ENCODE measurements at places on chromosomes 12 and 14. TPM values are rescaled to one million over a fixed set of nuclear protein-coding genes. Genes with fewer than 3 reads are reported as not detected.

The BDKRB2 gene
- total RNA-seq: 4.6 TPM

The POTEM gene
- not detected for total RNA-seq

The BCL7A gene
- 12.2 TPM for total RNA-seq

The IRAK3 gene
- 39.7 TPM for total RNA-seq

DNA sequence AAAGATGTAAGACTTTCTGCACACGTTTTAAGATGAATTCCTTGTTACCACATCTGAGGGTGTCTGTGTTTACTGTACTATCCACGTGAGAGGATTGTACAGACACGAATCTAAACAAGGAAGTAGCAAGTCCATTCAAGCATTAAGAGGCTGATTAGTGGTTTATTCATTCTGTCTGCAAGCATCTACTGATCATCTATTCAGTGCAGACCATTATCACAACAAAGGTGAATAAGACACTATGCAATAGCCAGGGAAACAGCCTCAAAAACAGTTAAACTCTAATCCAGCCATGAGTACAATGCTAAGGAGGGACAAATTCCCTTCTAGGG is 111.6 kb upstream of the PZP start:
- DNase-seq: no peak

DNA sequence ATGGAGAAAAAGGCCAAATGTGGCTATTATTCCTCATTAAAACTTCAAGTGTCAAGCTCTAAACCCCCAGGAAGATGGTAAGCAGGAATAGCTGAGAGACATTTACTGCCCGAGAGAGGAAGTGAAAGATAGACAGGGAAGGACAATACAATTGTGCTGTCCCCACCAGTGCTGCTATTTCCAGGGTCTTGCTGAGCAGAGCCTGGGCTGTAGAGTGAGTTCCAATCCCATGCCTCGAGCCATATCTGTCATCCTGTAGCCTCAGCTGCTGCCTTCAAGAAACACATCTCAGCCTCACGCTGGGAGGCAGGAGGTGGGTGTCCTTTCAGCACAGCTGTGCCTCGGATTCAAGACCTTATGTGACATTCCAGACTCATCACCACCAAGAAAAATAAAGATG is 114.0 kb downstream of the RPAP3 start:
- DNase-seq: no peak

DNA sequence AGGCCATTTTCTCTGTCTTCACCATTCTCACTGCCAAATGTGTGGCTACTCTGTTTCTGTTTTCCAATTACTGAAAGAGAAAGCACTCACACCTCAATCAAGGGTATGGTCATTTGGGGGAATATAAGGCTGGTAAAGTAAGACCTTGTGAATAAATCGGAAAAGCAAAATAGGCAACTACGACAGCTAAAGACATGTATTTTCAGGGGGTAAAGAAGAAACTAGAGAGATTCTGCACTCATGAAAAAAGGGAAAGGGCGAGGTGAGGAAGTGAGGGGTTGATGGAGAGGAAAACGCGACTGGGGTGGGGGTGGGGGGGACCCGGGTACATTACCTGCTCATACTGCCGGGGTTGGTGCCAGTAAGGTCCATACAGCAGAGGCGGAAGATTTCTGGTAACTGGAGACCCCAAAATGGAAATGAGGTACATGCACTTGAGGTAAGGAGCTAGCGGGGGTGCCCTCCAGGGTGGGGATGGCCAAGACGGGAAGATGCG is 19.3 kb downstream of the CHD8 start:
- DNase-seq: no peak

DNA sequence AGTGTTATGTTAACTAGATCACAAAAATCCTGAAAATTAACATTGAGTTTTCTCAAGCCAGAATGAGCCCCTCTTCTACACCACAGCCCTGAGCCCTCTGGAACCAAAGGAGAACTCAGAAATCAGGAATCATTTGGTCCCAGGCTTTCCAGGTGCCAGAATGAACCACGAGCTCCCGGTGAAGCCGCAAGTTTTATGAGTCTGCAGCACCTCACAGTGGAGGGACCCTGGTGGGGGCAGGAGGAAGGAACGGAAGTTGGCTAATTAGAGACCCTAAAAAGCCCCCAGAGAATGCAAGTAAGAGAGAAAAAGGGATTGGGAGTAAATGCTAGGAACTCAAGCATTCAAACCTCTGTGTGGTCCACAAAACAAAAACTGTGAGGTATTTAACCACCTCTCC is 52.9 kb upstream of the BCL2L14 start:
- DNase-seq: no peak

DNA sequence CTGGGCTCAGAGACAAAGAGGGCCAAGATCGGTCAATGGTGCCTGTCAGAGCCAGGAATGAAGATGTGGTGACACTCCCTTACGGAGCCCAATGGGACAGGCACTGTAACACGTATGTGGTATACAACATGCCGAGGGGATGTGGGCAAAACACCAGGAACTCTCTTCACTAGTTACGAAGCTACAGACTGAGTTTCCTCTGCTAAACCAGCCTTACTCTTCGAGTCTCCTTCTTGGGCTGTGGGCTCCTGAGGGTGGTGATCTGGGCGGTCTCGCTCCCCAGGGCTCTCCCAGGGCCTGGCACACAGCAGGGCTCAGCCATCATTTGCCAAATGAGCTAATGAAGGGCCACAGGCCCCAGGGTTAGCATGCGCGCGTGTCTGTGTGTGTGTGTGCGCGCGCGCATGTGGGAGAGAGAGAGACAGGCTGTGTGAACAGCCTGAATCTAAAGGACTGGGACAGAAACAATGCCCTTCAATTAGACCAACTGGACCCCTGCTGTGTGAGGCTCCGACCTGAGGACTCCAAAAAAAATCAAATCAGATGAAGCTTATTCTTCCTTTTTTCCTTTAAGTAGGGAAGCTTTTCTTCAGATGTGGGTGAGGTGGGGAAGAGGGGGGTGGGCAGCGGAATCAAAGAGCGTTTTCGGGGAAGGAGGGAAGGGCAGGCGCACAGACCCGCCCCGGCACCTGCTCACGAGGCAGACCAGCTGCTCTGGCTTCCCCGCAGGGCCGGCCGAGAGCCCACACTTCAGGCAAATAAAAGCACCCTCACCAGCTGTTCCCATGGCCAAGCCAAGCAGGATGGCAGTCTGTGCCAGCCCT is 42.5 kb downstream of the CCDC88C start:
- DNase-seq: no peak

DNA sequence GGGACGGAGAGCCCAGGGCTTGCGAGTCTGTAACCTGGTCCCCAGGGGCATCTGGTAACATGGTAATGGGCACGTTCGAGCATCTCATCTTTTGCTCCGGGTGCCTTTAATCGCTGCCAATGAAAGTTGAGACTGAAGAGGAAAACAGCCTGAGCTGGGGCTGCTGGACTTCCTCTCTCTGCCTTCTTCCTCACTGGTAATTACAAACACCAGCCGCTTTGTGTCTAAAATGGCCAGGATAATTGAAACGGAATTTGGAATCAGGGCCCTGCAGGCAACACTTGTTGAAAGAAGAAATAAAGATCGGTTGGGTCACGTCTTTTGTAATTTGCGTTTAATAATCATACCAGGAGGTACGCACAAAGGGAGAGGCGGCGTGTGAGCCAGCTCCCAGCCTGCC is 51.5 kb upstream of the GPATCH2L start:
- DNase-seq: no peak

DNA sequence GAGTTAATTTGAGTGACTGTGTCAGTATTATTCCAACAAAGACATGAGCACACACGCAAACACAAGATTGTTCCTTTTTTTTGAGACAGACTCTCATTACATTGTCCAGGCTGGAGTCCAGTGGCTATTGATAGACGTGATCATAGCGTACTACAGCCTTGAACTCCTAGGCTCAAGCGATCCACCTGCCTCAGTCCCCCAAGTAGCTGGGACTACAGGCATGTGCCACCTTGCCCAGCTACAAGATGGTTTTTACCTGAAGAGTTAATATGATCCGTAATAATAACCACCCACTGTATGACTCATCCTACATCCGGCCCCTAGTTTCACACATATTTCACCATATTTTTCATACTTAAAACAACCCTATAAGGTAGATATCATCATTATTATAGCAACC is 26.8 kb downstream of the BCAT1 start:
- no peak for DNase-seq

- DNase-seq: no peak
These were observed 32.6 kb upstream of the PLEKHG3 start for GRCh38 chr14:64671591-64671990.

DNA sequence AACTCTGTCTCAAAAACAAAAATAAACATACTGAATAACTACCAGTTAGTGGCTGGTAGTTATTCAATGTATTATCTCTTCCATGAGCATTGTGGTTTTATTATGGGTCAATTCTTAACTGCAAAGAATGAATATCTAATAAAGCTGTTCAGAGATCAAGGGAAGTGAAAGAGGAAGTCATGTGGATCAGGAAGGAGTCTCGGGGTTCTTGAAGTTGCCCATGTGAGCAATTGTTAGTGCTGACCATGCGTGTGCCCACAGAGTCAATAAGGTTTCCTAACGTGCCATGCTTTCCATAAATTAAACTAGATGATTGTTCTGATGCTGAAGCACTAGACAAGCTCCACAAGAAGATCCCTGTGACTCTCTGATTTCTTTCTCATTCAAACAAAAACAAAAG is 136.5 kb upstream of the CPSF6 start:
- DNase-seq: no peak

DNA sequence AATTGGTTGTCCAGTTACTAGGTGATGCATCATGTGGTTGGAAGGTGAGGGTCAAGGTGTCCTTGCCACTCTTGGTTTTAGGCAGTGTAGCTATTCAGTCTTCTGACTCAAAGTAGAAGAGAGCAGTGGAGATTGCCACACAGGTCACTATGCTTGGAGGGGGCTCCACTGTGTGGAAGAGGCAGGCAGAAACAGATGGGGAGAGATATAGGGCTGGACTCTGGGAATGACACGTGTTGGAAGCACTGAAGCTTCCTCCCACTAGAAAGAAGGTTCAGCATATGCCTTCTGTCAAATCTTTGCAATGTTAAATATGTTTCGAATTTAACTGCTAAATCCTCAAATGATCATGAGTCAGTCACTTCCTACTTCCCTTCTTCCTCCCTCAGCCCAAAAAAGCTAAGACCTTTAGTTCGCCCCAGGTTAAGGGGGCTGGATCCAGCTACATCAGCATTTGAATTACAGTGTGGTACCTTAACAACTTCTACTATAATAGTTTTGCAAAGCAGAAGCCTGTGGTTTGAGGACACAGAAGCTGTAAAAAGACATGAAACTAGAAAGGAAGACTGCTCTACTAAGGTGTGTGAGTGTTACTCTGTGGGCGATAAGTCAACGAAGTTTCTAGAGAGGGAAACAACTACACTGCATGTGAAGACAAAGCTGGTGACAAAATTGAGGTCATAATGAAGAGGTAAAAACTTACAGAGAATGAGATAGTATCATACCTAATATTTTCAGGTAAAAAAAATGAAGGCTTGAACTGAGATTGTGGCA is 228.0 kb downstream of the NELL2 start:
- no peak for DNase-seq

DNA sequence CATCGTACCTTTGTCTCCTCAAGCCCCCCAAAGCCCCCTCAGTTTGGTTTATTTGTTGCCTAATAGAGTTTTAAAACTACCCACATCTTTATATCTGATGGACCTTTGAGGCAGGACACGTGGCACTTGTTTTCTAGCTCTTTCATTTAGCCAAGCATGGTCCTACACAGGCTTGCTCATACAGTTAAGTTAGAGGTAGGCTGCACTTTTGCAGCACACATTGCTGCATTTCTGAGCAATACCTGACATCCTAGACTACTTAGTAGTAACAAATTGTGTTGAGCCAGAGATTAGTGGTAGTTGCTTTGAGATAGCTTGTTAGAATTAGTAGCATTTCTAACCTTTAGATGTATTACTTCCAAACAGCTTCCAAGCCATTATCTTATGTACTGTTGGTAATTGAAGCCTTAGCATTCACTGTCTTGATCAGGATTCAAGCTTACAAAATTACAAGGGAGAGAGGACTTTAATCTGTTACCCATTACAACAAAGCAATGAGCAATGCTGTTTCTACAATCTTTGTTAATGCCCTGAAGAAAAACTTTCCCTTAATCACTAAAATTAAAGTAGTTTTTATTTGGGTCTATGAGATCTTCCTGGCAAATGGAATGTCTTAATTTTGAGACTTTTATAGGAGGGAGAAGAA is 96.6 kb downstream of the WNK1 start:
- no peak for DNase-seq

DNA sequence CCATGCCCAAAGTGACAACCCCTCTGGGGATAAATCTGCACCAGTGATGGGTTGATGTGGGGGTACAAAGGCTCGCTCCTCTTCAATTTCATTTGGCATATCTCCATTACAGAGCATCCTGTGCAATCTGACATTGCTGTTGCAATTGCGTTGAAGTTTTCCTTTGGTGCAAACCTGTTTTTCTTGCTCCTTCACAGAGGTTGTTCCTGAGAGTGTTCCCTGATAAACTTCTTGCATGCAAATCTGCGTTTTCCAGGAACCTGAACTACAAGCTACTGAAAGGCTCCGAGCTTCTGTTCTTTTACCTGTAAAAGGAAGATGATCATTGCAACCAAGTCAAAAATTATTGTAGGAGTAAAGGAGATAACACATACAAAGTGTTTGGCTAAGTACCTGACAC is 26.1 kb downstream of the SERPINA11 start:
- no peak for DNase-seq

- no peak for DNase-seq
These were observed 53.3 kb downstream of the STAB2 start for GRCh38 chr12:103640410-103640809.
